Fibroblast of skin of scalp (primary cell): ENCODE measurements at places on chromosomes 4 and X.

- no peak for DNase-seq
Measured at GRCh38 chrX:57899906-57900305, 10.4 kb downstream of the ZXDA start.

DNA sequence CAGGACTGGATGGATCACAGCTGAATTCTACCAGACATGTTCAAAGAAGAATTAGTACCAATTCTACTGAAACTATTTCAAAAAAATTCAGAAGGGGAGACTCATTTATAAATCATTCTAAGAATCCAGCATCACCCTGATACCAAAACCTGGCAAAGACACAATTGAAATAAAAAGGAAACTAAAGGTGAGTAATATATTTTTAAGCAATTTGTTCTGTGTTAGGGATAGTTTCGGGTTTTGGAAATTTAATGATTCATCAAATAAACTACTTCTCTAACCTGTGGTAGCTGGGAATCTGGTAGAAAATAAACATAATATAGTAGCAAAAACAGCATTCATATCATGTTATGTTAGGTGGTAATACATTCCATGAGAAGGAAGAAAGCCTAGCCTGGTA is 662.2 kb upstream of the BOD1L1 start:
- DNase-seq: no peak

DNA sequence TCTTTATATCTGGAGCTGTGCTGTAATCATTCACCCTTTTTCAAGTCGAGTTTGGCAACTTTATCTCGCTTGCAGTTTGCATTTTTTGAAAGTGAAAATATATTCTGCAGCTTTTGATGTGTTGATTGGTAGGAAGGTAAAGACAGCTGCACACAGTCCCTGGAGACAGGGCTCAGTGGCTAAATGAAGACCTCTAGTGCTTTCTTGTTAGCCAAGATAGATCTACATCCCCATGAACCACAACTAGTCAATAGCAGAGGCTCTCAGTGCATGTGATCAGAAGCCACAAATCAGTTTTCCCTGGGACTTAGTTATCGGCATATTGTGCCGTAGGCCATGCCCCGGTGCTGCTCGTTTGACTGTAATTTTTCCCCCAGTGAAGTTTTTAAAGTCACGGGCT is 587.7 kb upstream of the PITX2 start:
- DNase-seq: no peak

DNA sequence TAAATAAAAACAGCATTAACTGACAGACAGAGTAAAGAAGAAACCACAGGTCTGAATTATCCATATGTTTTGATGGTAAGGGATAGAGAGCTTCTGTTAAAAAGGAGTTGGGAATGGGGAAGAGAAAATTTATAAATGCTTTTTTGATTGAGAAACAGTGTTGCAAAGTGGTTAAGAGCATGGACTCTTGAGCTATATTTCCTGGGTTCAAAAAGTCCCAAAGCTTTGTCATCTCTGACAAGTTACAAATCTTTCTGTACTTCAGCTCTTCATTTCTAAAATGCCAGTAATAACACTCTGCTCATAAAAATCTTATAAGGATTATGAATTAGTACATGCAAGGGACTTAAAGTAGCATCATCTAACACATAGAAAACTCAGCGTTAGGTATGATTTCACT is 62.2 kb downstream of the N4BP2 start:
- no peak for DNase-seq

DNA sequence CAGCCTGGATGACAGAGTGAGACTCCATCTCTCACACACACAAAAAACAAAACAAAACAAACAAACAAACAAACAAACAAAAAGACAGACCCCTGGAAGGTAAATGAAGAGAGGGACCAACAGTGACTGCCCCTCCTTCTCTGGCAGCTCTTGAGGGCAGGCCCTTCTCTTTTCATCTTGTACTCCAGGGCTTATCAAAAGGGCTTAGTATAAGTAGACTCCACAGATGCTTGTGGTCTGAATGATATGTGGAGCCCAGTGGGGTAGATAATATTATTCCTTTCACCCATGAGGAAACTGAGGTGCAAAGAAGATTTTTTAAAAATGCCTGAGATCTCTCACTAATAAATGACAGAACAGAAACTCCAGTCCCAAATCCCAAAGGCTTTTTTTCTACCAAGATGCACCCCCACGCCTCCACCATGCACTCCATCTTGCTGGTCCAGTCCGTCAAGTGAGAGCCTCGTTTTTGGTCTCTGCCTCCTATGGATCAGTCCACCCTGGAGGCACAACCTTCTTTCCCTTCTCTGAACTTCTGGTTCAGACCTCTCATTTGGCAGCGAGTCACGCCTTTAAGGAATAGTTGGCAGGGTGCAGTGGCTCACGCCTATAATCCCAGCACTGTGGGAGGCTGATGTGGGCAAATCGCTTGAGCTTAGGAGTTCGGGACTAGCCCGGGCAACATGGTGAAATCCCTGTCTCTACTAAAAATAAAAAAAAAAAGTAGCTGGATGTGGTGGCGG is 17.0 kb upstream of the CHRNA9 start:
- no peak for DNase-seq

DNA sequence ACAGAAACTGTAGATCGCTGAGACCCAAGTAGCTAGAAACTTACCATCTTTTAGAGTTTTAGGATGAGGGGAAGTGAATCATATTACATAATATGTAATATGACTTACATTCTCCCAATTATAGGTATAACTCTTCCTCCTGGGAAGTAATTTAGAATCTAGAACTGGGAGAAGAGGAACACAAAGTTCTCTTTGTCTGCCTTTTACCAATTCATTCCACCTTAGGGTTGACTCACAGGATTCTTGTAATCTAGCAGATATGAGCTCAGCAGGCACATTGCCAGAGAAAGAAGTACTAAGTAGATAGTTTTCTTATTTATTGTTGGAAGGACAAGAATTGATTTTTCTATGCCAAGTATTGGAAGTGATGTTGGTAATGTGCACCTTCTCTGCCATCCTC is 58.0 kb upstream of the CCSER1 start:
- DNase-seq: no peak

- peak; percentile 51 for DNase-seq
Measured at GRCh38 chrX:70454441-70455365, 10.1 kb downstream of the DLG3 start.

DNA sequence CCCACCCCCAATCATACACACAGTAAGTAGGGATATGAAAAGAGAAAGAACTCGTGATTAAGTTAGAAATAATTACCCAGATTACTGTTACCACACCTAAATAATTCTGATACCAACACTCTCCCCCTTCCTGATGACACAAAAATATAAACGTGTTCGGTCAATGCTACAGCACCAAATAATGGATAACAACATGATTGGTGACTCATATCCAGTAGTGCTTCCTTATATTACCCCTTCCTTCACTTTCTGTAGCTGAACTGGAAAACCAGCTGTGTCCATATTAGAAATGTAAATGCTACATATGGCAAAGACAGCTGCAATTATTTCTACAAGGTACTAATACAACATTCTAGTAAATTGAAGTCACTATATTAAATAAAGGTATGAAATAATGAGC is 20.8 kb downstream of the EIF4E start:
- no peak for DNase-seq

DNA sequence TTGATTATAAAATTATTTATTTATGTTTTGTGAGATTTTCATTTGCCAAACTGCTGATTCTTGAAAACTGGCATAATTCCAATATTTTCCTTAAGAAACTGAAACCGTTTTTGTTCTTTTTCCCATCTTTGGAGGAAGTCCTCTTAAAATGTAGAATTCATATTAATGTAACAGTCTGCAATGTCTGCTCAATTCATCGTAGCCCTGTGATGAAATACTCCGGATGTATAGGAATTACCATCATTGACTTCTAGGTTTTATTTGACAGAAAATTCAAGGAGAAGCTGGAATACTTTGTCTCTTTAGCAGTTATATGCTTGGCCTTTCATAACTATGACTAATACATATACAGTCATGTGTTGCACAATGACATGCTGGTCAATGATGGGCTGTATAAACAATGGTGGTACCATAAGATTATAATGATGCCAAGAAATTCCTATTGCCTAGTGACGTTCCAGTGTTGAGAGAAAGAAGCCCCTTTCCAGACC is 185.0 kb upstream of the GPRIN3 start:
- DNase-seq: peak; percentile 54

GRCh38 chr4:140137671-140138070 is 16.3 kb downstream of the MAML3 start:
- DNase-seq: peak; percentile 20

- DNase-seq: no peak
Measured at GRCh38 chr4:97105347-97106099, 1037.8 kb downstream of the STPG2 start.

DNA sequence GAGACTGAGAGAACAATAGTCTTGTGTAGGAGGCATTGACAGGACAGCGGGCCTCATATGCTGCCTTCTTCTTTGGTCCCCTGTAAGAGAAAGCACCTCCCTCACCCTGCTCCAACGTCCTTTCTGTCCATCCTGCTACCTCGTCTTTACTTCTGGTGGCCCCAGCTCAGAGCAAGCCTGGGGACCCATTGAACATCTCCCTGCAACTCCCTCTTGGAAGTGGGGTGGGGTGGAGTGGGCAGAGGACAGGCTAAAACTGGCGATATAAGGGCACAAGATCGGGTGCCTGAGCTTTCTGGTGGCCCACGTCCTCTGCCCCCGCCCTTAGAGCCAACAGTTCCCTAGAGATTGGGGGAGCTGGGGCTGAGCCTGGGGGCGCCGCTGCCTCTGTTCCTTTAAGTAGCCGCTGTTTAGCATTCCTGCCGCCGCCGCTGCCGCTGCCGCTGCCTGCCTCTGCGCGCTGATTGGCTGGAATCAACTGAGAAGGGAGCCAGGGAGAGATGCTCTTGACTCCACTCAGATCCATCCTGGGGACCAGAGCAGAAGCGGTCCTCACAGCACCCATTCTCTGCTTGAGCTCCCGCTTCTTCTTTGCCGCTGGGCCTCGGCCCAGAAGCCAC is at the start of gene DLG3:
Gene DLG3 (plus strand): TSS at position 510 of the 620 bp plus-strand sequence. CDS start 367 bp downstream, outside the sequence.
- peak; percentile 57 for DNase-seq

- DNase-seq: no peak
Measured at GRCh38 chr4:14520171-14520570, 482.1 kb upstream of the CPEB2 start.

DNA sequence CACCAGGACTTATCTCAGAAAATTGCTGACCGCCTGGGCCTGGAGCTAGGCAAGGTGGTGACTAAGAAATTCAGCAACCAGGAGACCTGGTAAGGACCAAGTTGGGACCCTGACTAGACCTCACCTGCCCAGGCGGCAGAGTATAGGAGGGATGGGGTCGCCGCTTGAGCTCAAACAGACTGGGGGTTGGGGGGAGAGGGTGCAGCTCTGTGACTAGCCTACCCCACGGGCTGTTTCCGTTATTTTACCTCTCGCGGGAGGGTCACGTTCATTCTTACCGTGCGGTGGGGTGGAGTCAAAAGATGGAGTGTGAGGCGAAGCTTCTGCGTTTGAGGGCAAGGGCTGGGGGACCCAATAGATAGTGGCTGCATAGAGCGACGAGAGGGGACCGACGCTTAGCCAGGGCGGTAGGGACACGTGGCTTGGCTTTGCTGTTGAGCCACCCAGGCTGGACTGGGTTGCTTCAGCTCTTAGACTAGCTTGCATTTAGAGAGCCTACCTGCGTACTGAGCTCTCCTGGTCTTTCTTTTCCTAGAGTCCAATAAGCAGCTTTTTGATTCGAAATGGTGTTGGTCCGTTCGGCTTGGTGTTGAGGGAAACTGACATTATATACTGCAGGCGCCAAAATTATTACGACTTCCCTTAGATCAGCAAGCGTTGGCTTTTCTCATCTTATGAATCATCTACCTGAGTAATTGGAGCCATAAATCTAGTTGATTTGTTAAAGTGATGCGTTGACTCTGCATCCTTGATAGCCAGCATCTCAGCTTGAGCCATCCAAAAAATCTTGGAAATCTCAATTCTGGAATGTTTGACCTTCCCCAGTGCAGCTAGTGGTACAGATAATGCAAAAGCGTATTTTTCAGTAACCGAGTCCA is 591 bp downstream of the PRPS1 start:
- DNase-seq: peak; percentile 17

DNA sequence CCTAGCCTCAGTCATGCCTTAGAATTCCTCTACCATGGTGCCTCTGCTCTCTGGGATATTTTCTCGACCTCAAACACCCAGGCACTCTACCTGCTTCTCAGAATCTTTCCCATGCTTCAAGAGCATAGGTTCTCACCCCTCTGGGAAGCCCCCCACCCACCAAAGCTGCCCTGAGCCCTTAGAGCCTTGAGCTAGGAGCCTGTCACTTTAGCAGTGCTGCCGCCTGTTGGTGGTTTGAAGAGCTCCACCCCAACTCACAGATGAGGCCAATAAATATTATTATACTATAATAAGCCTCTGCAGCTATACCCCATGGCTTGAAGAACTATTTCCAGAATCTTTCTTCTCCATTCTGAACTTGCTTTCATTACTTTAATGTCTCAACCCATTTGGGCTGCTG is 109.7 kb downstream of the RTL5 start:
- DNase-seq: no peak

DNA sequence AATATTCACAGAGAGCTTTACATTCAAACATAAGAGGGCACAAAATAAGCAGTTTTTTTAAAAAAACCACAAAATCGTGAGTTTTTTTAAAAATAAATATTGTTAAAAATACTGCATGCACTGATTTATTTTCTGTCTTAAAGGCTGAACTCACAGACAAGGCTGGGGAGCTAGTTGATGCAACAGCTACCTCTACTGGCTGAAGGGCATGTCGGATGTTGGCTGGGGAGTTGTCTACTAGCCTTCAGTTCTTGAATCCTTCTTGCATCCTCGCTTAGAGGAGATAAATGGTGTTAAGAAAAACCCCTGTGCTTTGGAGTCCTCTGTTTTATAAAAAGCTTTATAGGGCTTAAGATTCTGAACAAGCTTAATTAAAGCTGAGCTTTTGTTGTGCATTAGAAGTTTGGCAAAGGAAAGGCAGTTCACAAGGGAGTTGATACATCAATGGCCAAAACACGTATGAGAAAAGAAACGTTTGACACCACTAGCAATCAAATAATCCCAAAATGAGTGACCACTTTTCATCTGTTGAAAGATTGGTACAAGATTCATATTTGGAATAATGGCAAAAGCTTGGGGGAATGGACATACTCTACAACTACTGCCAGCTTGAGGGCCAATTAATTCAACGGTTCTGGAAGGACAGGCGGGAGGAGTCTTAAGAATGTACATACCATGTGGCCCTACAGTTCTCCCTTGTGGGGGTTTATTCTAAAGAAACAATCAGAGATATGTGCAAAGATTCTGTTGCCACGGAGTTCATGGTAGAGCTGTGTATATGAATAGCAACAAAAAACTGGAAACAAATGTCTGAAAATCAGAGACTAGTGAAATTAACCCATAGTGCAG is 94.7 kb downstream of the SEL1L3 start:
- DNase-seq: peak; percentile 72

DNA sequence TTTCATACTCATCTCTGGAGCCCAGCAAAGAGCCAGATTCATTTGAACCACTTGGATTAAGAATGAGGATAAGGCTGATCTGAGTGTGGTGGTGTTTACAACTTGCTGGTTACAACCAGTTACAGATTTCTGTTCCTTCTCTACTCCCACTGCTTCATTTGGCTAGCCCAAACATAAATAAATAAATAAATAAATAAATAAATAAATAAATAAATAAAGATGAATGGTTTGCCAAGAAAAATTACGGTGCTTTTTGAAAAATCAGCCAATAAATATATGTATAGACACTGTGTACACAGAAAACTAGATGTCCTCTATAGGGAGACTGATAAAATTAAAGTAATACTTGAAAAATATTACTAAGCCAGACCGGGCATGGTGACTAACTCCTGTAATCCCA is 17.1 kb downstream of the RPL9 start:
- no peak for DNase-seq
